T1000 (cell line): ENCODE measurements at places on chromosomes 16 and 17.

DNA sequence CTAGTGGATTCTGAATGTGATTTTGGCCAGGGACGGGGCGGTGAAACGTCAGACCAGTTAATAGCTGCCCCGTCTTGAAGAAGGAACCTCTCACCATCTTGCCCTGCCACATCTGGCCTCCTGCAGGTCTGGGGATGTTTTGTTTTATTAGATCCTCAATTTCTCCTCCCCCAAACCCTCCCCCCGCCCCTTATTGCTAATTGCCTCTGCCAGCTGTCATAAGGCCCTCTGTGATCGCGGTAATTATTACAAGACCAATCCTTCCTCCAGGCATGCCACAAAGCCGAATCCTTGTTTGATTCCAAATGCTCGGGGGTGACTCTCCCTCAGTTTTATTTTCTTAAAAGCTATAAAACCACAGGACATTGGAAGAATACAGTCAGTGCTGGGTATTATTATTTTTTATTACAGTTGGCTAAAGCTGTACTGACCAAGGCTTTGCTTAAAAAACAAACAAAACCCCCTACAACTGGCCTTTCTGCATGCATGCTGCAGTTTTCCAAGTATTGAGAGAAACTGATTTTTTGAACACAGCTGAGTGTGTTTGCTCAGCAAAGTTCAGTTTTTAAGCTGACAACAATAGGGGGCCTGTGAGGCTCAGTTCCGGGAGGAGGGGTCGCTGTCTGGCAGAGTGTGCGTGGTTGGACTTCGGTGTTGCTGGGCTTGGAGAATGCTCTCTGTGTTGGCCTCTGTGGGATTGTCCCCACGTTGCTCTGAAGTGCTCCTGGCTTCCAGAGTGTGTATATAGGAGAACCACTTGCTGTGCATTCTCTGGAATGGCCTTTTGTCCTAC is 1.7 kb downstream of the KSR1 start:
- peak; percentile 56 for DNase-seq

DNA sequence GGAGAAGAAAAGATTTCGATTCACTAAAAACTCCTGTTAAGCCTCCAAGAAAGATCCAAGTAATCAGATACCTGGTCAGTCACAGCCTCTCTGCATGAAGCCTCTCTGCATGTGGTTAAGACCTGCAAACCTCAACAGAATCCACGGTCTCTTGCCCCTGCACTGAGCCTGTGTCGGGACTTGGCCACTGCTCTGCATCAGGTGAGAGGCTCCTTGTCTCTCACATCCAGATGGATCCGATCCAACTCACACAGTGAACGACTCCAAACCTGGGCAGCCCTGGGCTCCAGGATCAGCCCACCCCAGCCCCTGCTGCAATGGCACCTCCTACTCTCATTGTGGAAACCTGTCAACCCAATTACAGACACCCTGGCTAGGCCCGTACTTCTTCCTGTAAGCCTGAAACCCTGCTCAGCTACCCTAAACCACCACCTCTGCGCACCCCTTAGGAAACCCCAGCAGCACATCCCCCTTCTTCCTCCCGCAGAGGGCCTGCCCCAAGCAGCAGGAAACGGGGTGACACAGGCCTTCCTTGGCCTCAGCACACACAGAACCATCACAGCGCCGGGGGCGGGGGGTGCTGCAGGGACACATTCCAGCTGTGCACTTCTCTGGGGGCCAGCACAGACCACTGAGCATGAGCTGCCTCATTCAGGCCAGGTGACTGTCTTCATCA is 129.5 kb downstream of the ANKRD11 start:
- no peak for DNase-seq

DNA sequence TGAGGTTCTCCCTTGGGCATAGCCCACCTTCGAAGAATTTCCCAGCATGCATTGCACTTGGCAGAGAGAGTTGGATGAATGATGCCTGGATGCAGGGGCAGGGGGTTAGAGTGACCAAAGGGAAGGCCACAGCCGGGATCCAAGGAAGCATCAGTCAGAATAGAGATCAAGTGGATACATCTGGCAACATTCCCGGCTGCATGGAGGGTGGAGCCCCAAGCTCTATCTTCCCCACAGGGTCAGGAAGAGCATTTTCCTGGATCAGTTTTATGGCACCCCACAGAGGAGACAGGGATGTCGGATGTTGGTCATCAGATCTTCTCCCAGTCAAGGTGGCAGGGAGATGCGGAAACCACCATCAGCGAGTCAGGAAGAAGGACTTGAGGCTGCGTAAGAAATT is 13.0 kb downstream of the PIRT start:
- DNase-seq, result no peak

DNA sequence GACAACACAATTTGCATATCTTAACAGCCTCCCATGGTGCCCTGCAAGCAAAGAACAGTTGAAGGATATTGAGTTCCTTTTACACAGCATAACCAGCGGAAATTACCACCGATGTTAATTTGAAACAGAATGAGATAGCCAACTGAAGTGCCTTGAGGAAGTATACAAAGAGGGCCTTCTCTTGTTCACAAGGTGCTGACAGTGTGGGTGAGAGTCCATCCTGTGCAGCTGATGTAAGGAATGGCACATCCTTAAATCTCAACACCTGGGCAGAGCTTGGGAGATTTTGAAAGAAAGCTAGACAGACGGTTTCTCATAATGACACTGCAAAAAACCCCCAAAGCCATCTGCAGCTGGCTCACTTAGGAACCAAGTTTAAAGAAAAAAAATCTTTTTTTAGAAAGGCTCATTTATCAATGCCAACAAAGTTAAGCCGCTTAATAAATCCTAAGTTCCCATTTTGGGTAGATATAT is 818.6 kb downstream of the KCNJ2 start:
- no peak for DNase-seq

- DNase-seq, result no peak
These were observed 21.1 kb downstream of the NPTX1 start for GRCh38 chr17:80455336-80455710.
